ENCODE measurements at places on chromosomes 12 and 14.

GRCh38 chr12:51669271-51669670 is 78.2 kb downstream of the SCN8A start:
- DNase-seq, result no peak

- DNase-seq, result no peak
Observed at GRCh38 chr12:131333136-131333535, 377.8 kb upstream of the SFSWAP start.

DNA sequence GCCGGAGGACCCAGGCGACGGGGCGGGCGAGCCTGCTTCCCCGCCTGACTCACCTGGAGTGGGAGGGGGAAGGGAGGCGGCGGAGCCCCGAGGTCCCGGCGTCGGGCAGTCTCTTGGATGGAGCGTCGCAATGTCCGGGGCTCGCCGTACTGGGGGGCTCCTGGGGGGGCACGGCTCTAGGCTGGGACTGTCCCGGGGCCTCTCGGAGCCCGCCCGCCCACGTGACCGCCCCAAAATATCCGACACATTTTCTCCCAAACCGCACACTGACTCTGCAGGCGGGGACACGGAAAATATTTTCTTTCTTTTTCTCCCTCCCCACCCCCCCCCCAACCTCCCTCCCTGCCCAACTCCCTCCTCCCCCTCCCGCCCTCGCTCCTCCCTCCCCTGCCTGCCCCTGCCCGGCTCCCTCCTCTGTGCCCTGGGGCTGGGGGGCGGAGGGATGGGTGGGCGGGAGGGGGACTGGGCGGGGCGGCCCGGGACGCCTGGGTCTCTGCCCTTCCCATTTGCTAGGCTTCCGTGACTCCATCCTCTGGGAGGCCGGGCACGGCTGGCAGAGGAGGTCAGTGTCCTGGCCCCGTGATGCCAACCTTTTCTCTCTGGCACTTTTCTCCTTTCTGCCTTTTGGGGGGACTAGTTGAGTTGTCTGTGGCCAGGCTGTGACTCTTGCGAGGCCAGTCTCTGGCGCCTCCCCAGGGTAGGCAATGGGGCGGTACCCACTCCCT is at the start of gene RARG:
Gene RARG (minus strand): TSS at position 289 of the 725 bp plus-strand sequence. CDS start 4,664 bp downstream, outside the sequence.
- peak; percentile 67 for DNase-seq

DNA sequence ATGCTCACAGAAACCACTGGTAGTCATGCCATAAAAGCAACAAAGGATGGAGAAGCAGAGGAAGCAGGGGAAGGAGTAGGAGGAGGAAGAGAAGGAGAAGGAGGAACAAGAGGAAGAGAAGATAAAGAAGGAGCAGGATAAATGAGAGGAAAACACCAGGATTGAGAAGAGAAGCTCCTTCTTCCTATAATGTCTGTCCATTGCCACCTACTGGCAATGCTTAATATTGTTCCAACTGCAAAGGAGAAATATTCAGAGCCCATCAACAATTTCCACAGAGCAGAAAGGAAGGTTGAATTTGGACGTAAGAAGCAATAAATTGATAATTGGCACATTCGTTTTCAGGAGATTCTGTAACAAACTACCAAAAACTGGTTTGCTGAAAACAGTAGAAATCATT is 898.4 kb downstream of the SLC16A7 start:
- no peak for DNase-seq

DNA sequence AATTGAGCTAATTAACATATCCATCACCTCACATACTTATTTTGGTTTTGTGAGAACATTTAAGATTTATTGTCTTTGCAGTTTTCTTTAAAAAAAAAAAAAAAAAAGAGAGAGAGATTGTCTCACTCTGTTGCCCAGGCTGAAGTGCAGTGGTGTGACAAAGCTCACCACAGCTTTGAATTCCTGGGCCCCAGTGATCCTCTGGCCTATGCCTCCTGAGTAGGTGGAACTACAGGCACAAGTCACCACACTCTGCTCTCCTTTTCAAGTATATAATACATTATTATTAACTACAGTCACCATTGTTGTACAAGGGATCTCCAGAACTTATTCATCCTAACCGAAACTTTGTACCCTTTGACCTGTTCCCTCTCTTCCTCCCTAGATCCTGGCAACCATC is 64.0 kb downstream of the NUMB start:
- DNase-seq, result no peak

GRCh38 chr12:113186033-113186365 is 478 bp downstream of the RITA1 start:
- no peak for DNase-seq

DNA sequence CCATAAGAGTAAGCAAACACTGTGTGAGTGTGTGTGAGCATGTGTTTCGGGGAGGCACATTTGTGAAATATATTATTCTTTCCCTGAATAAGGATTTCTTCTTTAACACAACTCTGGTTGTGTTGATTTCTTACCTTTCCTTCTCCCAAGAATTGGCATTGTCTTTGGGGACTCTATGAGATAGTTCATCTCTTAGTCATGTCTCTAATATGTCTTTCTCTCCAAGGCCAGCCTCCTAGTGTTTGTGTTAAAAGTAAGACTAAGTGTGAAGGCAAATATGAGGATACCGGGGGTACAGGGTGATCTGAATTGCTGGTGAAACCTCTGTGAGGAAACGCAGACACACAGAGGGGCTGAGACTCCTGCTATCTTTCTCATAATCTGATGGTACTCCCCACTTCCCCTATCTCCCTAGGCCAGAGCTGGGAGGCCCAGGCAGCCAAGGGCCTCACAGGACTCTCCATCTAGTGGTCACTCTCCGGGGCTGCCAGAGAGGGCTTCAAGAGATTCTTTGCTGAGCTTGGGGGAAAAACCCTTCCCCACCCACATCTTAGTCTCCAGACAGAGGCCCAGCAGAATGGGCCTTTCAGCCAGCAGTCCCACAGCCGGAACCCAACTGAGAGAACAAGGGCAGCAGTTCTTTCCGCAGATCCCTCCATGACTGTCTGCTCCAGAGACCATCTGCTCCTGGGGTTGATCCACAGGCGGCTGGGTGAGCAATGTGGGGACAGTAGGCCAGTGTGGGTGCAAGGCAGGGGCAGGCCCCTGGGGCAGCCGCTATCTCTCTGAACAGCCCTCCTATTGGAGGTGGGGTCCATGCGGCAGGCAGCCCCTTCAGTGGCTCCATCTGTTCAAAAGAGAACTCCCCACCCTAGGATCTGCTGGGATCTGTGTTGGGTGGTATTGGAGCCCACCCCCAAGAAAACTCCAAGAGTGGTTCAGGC is 5.8 kb upstream of the HOXC12 start:
- DNase-seq, result no peak

DNA sequence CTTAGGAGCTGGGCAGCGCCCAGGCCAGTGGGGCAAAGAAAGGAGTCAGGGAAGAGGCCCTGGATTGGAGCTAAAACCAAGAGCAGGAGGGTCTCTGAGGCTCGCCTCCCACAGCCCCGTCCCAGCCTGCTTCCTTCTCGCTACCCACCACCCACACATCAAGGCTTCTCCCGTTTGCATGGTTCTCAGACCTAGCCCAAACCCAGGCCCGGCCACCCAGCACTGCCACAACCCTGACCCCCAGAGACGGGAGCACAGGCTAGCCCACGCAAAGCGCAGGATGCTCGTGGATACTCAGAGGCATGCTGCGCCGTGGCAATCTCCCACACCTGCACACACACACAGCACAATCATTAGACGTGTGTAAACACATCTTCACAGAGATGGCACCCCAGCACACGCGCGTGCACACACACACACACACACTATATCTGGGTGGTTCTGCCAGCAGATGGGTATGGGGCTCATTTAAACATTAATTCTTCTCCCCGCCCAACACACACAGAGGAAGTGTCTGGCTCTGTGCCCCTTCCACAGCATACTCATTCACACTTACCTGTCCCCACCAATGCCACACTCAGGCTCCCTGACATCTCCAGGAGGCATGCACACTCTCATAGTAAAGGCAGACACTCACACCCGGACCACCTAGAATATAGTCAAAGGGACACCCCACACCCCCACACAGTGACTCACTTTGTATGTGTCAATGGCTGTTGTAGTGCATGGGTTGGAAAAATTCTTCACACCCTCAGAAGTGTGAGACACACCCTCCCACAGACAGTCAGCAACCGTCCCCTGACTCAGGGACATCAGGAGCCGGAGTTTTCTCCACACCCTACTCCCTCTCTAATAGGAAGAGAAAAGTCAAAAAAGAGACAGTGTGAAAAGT is 1.1 kb downstream of the CARMIL3 start:
- no peak for DNase-seq

DNA sequence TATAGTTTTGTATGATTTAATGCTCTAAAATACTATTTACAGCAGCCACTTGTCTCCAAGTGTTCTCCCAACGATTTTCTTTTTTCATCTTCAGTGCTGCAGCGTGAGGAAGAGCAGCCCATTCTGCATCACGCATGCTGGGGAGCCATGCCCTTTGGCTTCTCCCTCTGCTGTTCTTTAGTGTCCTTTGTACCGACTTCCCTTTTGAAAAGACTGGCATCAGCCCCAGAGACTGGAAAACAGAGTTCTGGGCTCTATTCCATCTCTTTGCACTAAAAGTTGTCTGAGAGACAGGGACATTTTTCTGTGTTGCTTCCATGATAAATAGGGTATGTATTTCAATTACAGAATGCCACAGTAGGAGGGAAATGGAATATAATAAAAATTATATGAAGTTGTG is 105.1 kb downstream of the RERG start:
- no peak for DNase-seq

- no peak for DNase-seq
Observed at GRCh38 chr12:91902860-91903683, 242.6 kb downstream of the BTG1 start.

- no peak for DNase-seq
Observed at GRCh38 chr12:32891526-32891925, 5.1 kb downstream of the PKP2 start.

Data from ecto neural progenitor cell (in vitro differentiated cells).